ENCODE measurements at places on chromosomes 12 and 14.

DNA sequence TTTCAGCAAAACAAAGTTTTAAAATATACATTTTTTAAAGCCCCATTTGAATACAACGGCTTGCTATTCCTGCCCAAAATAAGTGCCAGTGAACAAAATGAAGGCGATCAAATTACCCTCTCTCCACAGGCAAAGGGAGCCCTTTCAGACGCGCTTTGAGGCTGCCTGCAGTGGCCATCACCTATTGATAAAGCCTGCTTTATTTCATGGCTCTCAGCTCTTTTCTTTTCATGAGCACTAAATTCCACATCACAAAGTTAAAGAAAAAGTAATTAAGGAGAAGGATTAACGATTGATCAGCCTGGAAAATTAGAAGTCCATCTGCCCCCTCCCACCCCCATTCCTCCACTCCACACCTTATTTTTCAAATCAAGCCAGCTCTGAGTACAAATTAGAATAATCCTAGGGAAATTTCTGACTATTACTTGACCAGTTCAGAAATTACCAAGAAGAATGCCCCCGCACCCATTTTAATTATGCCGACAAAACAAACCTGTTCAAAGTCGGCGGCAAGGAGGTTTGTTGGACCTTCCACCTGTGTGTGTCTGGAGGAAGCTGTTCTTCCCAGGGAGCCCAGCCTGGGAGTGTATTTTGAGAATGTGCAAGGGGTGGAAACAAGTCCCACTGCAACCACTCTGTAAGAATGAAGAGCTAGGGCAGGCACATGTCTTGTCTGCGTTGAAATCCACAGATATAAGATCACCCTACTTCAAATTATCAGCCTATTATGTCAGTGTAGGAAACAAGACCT lies 64.2 kb upstream of the RIC8B start:
- DNase-seq = no peak

GRCh38 chr14:44154874-44155273 lies 352.2 kb downstream of the FSCB start:
- DNase-seq = no peak

- no peak for DNase-seq
Observed at GRCh38 chr14:74670726-74671411, 42.0 kb downstream of the AREL1 start.

- DNase-seq = no peak
Observed at GRCh38 chr14:51367600-51367931, 127.5 kb downstream of the TMX1 start.

DNA sequence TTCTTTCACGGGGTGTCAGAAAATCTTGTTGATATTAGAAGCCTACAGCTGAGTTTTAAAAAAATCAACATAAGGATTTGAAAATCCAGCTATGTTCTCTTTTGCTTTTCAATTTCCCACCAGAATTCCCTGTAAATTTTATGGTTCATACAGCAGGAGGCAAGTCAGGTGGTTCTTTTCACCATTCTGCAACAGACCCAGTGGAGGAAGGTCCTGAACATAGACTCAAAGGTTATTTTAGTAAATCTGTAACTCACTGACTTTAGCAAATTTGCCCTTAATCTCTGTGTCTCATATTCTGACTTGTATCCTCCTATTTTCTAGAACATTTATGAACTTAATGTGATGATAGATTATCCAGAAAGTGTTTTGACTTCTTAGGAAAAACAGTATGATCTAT lies 235.4 kb upstream of the E2F7 start:
- no peak for DNase-seq

DNA sequence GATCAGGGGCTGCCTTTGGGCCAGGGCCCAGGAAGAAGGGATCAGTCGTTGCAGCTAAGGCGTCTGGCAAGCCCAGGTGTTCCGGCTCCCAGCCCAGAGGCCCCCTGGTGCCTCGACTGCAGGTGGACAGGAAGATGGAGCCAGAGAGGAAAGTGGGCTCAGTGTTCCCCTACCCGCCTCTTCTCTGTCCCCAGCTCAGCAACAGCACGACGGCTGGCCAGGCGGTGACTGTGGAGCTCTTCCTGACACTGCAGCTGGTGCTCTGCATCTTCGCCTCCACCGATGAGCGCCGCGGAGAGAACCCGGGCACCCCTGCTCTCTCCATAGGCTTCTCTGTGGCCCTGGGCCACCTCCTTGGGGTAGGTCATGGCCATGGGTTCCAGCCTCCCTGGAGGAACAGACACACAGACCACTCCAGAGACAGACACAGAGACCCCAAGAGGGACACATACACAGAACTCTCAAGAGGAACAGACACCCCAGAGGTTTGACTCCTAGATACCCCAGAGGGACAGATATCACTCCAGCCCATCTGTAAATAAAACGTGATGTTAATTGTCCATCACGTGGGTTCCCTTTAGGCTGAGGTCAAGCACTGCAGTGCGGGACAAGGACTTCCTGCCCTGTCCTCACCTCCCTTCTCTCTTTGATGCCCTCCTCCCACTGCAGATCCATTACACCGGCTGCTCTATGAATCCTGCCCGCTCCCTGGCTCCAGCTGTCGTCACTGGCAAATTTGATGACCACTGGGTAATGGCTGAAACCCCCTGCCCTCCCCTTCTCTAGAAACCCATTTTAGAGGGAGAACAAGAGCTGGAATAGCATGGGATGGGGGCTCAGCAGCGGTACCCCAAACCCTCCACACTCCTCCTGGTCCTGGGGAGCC lies 3.7 kb downstream of the AQP2 start:
- DNase-seq = no peak

DNA sequence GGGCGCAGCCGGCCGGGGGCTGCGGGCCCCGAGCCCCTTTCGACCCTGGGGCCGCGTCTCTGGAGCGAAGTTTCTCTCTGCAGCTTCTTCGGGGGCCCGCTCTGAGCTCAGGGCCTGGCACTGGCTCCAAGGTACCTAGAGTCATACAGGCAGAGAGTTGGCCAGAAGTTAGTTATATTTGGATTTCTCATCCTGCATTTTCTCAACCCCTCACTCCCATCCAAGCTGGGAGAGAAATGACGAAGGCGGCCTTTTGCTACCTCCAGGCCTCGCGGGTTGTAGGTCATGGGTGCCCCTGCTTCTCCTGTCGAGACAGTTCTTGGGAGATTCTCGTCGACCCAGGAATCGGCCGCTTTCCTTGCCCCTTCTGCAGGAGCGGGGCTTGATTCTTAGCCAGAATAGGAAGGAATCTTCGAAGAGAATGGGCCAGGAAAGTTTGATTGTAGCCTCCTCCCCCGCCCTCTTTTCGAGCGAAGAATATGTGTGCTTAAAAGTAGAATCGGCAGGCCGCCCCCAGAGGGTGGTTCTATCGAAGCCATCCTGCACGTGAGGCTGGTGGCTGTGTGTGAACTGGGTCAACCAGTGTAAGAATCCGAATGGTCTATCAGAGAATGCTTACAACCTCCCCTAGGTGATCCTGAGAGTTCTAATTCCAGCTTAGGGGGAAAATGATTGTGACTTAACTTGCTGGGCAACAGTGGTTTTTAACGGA lies 785 bp downstream of the MLEC start:
- peak; percentile 38 for DNase-seq

DNA sequence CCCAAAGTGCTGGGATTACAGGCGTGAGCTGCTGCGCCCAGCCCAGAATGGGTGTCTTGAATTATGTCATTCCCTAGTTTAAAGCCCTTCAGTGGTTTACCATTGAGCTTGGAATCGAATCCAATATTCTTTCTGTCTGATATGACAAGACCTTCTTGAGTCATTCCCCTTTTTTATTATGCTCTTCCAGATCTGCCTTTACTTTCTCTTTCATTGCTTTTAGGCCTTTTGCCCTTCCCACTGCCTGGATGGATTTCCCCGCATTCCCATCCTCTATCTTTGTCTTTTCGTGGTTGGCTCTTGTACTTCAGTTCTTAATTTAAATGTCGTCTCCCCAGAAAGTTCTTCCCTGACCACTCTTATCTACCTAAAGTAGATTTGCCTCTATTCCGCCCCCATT lies 1.6 kb downstream of the TRAFD1 start:
- DNase-seq = no peak

DNA sequence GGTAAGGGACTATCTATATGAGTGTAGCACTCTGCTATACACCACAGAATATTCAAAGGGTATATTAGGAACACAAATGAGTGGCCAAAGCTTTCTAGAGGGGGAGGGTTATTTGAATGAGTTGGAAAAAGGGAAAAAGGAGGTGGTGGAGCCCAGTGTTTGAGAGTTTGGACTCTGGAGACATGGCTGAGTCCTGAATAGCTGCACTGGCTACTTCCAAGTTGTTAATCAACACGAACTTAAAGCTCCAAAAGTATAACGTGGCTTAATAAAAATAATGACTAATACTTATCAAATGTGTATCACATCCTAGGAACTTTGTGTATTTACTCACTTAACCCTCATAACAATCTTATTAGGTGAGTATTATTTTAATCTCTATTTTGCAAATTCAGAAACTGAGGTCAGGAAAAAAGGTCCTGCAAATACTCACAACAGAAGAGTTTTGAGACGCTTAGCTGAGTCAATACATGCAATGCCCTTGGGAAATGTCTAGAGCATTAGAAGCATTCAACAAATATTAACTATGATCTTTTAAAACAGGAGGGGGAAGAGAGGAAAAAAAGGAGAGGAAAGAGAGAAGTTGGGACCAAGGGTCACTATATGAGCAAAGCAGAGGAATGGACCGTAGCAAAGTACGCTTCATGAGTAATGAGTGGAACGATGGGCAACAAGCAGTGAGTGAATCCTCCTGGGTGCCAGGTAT lies 189.5 kb upstream of the HMGA2 start:
- DNase-seq = no peak

- no peak for DNase-seq
Observed at GRCh38 chr12:26226629-26227360, 31.4 kb downstream of the SSPN start.

DNA sequence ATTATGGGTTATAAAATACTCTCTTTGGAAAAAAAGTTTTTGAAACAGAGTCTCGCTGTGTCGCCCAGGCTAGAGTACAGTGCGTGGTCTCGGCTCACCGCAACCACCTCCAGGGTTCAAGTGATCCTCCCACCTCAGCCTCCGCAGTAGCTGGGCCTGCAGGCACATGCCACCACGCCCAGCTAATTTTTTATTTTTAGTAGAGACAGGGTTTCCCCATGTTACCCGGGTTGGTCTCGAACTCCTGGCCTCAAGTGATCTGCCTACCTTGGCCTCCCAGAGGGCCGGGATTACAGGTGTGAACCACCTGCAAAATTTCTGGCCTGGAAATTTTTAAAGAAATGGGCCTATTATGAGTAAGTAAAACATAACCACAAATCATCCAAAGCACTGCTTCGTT lies 3.8 kb downstream of the USP15 start:
- DNase-seq = peak; percentile 23

DNA sequence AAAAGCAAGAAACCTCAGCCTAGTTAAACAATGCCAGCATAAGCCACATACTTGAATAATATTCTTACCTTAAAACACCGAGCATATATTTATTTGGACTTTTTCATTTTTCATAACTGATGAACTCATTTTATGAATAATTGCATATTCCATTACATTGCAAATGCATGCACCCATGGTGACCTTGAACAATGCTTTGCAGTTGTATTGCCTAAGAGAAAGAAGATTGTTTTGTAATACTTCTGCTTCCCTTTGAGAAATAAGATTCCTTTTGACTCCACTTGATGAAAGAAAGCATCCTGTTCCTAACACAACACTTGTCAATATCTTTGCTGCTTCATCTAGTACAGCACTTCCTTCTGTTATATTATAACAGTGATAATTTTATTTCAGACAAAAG lies 1182.2 kb downstream of the FLRT2 start:
- no peak for DNase-seq

DNA sequence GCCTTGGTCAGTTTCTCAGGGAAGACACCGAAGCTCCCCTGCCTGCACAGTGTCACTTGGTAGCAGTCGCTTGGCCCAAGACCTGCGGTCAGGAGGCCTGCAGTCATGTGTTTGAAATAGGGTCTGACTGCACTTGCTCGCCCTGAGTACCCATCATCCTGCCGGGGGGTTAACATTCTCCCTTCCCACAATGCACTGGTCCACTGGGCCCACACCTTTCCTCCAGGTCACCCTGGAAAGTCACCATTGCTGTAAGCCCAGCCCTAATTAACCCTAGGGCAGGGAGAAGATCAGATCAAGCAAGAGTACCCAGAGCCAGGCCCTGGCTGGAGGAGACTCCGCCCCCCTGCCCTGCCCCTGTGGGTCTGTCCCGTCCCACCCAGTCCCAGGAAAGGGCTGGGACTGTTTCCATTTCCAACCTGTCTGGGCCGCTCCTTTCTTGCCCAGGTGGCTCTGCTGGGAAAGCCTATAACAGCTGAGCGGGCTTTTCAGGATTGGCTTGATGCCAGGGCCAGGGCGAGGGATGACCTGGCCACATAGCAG lies 87.1 kb downstream of the ZFP36L1 start:
- no peak for DNase-seq

All from CD4-positive, alpha-beta T cell treated with Interleukin-4 for 1 hour (primary cell).